ENCODE measurements at places on chromosomes 2 and 18.

DNA sequence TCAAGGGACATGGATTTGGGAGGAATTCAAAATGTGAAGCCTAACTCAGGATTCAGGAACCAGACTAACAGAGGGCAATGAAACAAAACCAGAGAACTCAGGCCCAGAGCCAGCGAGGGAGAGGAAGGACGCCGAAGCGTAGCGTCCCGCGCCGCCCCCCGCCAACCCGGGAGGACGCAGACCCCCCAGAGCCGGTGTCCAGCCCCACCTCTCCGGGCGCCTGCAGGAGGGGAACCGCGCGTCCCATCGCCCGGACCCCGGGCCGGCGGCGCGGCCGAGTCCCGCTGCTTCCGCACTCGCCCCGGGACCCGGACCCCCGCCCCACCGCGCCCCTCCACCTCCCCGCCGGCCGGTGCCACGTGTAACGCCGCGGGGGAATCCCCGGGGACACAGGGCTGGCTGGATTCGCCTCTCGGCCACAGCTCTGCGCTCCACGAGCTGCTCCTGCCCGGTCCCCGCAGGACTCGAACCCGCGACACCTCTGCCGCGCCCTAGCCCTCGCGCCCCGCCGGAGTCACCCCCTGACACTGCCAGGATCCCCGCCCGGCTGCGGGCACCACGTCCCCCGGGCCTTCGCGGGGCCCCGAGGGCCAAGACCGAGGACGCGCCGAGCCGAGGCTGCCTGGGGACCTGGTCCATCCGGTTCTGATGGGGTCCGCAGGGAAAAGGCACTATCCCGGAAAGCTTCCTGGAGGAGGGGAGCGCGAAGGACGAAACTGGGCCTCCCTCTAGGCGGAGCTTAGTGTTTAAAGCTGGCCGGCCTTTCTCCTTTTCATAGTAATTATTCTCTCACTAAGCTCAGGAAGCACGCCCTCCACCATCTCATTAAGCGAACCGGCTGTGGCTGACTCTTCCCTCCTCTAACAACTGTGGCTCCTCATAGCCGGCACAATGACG is 40.4 kb upstream of the FAM124B start:
- peak; percentile 20 for DNase-seq

GRCh38 chr18:46842583-46842982 is 74.7 kb downstream of the PIAS2 start:
- no peak for DNase-seq

DNA sequence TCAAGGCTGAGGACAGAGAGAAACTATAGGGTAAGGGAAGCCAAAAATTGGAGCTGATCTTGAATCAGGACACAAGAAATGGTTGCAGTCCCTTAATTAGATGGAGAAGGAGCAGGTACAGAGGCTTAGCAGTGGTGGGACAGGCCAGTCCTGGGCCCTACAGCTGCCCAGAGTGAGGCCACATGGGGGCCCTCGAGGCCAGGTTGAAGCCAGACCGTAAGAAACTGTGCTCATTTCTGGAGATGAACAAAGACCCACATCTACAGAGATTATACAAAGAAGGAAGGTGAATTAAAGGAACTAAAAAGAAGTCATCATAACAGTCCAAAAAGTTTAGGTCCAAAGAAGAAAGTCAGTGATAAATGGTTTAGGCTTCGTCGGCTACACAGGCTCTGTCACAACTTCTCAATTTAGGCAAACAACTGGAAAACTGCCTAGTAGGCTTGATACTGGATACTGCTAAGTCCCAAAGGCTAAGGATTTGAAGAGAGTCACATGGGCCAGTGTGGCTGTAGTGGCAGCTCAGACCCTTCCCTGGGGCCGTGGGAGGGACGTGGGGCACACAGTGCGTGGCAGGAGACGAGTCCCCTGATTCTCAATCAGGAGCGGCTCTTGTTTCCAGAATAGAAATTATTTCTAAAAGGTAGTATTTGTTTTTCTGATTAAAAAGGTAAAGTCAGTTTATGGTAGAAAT is 50.4 kb upstream of the CNGA3 start:
- DNase-seq: no peak

GRCh38 chr2:234137400-234138014 is 87.0 kb downstream of the SPP2 start:
- DNase-seq: no peak

DNA sequence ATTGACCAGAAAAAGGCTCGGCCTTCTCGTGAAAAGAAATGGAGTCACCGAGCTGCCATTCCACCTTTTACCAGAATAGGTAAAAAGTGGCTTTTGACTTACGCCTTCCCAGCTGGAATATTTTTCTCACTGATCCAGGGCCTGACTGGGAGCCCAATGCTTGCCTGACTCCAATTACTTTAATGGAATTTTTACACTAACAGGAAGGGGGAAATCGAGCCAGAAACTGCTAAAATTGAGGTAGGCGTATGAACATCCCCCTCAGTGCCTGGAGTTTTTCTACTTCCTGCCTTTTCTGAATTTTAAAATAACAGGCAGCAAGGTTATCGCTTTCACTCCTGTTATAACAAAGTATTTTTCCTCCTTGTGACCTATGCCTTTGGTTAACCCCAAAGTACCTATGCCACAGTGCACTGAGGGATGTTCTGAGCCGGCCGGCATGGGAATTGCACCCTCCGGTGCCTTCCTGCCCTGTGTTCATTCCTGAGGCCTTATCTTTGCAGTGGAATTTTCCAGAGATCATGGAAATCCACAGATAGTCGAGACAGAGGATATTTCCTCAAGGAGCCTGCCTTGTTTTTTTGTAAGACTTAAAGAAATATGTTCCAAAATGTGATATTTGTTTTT is 18.3 kb upstream of the RPL31 start:
- DNase-seq: no peak

GRCh38 chr18:59488899-59489298 is 129.8 kb upstream of the LMAN1 start:
- DNase-seq: no peak

GRCh38 chr2:128562471-128563347 is 244.0 kb upstream of the HS6ST1 start:
- no peak for DNase-seq

- peak; percentile 68 for DNase-seq
Measured at GRCh38 chr18:9971313-9971920, 57.6 kb downstream of the VAPA start.

GRCh38 chr2:75287624-75288316 is 88.5 kb upstream of the TACR1 start:
- no peak for DNase-seq

DNA sequence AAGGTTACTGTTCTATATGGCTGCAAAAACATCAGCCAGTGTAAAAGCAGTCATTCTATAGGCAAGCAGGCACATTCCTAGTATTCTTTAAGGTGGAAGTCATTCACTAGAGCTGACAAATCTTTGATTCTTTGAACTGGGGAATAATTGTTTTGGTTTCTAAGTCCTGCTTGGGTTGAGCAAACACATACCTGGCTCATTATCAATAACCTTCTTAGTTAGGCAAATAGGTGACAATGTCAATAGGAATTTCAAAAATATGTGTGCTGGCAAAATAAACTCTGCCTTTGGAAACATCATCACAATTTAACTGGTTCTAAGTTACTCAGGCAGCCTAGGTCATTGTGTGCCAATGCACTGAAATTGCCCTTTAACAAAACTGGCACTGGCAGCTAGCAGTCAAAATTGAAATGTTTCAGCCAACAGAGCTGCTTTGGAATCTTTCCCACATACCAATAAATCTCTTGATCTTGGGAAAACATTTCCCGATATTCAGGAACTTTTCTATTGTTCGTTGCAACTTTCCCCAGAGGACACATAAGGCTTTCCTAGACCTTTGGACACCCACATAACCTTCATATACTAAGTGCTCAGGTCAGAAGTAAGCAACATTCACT is 402.0 kb upstream of the MMADHC start:
- DNase-seq: no peak

DNA sequence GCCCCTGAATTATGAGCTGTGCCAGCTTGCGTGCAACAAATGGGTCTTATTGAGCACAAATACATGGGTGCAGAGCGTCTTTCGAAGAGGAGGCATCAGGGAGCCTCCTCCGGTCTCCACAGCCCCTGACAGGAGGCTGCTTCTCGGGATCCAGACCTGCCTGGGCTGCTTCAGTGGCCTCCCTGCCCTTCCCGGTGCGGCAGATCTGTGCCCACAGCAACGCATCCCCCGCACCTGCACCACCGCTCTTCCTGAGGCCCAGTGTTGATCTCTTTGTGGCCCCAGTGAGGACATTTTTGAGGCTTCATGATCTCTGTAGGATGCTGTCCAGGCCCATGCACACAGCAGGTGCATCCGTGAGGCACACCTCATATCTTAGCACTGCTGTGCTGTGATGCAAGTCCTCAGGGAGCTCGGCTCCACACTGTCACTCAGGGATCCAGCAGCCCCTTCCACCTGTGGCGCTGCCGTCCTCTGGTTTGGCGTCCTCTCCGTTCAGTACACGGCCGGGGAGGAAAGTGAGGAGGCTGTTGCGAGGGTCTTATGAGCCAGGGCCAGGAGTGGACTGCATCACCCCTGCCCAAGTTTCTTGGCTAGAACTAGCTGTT is 17.4 kb downstream of the RTP5 start:
- DNase-seq: no peak

- no peak for DNase-seq
Measured at GRCh38 chr18:69636529-69637301, 236.0 kb downstream of the DOK6 start.

- DNase-seq: no peak
Measured at GRCh38 chr2:158651358-158652057, 143.6 kb upstream of the DAPL1 start.

DNA sequence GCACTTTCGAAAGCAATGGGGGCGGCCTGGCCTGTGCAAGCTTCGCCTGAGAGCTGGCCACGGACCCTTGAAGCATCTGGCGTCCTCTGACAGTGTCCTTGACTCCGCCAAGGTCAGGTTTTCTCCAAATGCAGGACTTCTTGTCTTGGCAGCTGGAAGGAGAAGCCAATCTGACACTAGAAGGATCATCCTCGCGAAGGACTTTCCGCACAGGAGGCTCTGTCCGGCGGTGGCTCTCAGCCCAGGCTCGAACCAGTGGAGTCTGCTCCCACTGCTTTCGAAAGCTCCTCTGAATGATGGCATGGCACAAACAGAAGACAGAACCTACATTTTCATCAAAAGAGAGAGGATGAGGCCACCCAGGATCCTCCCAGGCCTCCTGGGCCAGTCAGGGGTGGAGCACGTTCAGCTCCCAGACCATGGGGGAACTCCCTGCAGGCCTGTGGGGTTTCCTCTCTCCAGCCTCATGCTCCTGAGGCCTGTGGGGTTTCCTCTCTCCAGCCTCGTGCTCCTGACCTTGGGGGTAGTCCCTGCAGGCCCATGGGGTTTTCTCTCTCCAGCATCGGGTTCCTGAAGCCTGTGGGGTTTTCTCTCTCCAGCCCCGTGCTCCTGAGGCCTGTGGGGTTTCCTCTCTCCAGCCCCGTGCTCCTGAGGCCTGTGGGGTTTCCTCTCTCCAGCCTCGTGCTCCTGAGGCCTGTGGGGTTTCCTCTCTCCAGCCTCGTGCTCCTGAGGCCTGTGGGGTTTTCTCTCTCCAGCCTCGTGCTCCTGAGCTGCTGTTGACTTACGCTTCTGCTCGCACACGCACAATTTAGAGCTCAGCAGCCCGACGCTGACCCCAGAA is 396.5 kb upstream of the SALL3 start:
- DNase-seq: no peak

GRCh38 chr18:45713239-45713638 is 10.7 kb upstream of the SLC14A1 start:
- no peak for DNase-seq

- no peak for DNase-seq
Measured at GRCh38 chr2:106109675-106110424, 84.3 kb downstream of the UXS1 start.

DNA sequence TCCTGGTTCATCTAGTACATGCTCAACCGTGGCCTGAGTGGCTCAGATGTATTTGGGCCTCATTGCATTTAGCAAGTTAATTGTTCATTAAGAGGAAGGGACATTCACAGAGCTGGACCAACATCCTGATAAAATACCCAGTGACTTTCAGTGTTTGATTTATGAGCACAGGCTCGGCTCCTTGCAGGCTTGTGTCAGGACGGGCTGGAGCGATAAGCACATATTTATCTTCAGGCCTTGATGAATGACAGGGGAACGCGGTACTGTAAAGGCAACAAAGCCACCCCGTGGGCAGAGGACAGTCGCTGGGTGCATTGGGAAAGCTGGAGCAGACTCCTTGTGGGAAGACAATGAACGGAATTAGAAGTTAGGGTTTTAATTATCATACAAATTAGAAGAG is 548.6 kb upstream of the HS6ST1 start:
- DNase-seq: no peak

GRCh38 chr2:132662732-132663131 is 7.3 kb downstream of the LYPD1 start:
- DNase-seq: no peak

GRCh38 chr2:144553379-144553778 is 33.5 kb upstream of the ZEB2 start:
- no peak for DNase-seq

GRCh38 chr18:6199777-6200176 is 214.9 kb downstream of the L3MBTL4 start:
- no peak for DNase-seq

DNA sequence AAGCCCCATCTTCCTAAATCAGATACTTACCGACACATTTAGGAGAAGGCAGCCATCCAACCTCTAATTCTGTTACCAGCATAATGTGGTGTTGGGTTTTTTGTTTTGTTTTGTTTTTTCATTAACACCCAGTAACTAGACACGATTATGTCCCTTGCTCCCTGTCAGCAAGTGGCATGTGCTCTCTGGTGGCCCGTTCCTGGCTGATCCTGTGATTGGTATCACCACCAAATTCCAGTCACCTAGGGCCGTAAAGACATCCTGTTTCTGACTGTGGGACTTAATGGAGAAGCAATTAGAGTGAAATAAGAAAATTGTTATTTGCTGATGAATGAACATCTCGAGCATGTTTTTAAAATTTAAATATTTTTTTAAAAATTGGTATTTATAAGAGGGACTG is 5.9 kb upstream of the DLX1 start:
- no peak for DNase-seq

DNA sequence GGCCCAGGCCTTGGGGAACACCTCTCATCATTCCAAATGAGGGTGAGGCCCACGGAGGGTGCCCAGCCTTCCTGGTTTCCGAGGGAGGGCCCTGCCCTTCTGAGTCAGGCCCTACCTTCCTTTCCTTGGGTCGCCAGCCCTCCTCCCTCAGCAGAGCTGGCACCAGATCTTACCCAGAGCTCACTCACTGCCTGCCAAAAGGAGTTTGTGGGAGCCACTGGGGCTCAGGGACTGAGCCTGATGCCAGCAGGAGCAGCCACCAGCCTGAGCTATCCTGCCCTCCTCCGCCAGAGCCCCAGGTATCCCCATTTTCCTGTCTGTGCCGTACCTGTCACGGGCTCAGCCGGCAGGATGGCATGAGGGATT is 64.1 kb downstream of the NRP2 start:
- no peak for DNase-seq

GRCh38 chr2:188459061-188459460 is 167.4 kb downstream of the GULP1 start:
- no peak for DNase-seq

DNA sequence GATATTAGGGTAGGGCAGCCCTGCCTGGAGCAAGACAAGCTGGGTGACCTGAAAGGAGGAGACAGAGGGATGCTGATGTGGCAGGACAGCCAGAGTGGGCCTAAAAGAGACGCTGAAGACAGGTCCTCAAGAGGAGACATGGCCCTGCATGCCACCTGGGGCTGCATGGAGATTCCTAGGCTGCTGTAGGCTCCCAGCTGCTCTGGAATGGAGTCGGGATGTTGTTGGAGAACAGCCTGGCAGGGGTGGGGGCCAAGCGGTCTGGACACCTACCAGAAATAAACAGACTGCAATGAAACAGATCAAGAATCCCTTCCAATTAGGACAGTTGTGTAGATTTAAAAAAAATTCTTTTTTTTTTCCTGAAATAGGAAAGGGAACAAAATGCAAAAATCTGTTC is 97.8 kb upstream of the NPAS2 start:
- no peak for DNase-seq

GRCh38 chr18:25050605-25051004 is 301.4 kb downstream of the ZNF521 start:
- no peak for DNase-seq

All from germinal center (tissue), 1 donor.